SK-N-SH treated with all-trans-retinoic acid at 6 μM for 48 hours (cell line): ENCODE measurements at places on chromosomes 4 and X.

DNA sequence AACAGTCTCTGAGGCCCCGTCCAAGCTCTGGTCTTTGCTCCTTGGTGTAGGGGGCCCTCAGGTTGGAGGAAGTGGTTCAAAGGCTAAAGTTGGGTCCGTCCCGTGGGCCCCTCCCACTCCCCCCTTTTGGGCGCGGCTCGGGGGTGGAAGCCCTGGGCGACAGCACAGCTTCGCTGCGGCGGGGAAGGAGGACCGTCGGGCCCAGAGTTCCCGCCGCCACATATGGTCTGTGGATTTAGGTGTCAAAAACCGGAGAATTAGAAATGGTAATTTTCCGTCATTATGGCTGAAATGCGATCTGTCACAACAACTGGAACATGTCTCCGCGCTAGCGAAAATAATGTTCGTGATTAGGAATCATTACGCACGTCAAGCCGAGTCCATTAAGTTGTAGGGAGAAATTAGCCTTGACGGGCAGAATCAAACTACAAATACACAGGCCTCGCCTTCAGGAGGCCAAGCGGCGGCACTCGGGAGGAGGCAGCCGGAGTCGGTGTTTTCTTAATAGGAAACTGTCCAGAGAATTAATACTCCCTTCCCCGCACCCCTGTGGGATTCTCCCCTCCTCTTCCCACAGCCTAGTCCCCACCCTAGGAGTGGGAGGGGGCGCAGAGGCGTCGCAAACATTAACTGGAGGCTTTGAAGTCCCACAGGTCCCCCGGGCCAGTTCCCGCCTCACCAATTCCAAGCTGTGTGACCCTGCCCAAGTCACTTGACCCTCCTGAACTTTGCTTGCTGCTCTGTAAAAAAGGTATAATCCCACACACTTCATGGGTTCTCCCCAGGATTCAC is 15.0 kb downstream of the NKX3-2 start:
- ATAC-seq = no peak; the same call in 2 of the 3 replicates

DNA sequence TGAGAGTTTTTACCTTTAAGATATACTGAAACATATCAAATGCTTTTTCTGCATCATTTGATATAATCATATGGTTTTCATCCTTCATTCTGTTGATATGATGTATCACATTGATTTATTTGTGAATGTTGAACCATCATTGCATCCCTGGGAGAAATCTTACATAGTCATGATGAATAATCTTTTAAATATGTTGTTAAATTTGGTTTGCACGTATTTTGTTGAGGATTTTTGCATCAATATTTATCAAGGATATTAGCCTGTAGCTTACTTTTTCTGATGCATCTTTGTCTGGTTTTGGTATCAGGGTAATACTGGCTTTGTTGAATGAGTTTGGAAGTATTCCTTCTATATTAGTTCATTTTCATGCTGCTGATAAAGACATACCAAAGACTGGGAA is 541.4 kb downstream of the TLL1 start:
- ATAC-seq = no peak

- peak; percentile 100 for ATAC-seq
Measured at GRCh38 chr4:121711263-121712000, 14.7 kb upstream of the ANXA5 start.

DNA sequence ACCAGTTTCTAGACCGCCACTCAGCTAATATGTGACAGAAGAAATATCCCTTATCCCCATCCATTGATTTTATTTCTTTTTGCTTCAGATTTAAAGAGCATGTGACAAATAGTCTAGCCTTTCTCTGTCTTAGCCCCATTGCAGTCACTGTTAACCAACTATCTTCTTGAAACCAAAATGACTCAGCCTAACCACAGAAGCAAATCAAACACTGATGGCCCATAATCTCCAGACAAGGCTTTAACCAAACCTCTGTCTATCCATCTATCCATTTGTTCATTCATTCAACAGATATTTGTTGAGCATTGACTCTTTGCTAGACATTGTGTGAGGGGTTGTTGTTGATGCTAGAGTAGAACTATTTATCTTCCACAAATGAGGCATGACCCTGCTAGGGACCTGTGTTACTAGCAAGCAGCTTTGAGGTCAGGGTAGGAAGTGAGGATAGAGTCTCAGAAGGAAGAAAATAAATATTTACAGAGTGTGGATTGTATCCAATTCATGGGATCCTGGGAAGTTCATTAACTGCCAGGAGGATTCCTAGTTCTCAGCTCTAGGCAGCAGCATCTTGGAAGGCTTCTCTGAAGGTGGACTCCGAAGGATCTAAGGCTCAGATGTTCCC is 22.5 kb downstream of the HNRNPH2 start:
- peak; percentile 77 for ATAC-seq

GRCh38 chr4:84938316-84938715 is 28.2 kb downstream of the WDFY3 start:
- ATAC-seq = peak; percentile 97

- ATAC-seq = no peak; the same call in 2 of the 3 replicates
Measured at GRCh38 chr4:146648461-146648783, 9.7 kb downstream of the POU4F2 start.

DNA sequence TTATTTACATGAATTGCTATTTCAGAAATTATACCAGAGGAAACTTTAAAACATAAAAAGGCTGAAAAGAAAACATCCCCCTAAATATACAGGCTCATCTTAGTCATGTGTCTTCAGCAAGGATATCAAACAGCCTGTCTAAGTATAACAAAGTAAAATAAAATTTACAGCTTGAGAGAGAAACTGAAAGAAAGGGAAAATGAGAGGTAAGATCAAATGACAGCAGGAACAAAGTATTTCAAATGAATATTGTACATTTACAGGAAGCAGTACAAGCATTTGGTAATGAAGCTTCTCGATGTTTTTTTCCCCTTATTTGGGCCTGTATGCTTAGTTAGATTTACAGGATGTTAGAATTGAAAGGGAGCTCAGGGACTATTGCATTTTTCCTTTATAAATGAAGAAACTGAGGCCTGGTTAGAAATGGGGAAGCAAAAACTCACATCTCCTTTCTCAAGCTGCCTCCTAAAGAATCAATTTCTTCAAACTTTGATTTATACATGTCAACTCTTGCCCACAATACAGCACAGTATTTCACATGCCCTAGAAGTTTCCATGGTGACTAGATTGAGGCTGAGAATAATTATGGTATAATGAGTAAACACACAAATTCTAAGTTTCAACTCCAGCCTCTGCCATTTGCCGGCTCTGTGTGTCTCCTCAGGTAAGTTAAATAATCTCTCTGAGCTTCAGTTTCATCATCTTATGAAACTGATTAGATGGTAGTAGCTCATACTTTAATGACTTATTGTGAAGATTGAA is 29.3 kb downstream of the DAPP1 start:
- ATAC-seq = no peak

DNA sequence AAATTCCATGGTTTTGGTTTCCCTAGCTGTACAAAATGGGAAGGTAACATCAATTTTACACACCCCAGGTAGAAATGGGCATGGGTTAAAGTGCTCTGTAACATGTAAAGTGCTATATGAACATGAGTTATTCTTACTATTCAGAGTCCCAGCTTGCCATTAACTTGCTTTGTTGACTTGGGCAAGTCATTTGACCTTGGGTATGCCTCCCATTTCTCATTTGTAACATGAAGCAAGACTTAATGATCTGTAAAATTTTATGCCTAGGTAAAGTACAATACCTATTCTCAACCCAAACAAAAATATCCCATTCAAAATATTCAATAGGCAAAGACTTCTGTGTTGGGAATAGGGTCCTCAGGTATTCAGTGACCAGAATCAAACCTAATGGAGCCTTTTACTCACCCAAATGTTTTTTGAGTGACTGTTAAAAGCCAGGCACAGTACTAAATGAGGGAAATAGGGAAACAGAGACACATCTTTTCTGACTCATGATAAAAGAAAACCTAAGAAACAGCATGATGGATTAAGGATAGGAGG is 126.6 kb downstream of the SH3RF1 start:
- no peak for ATAC-seq

DNA sequence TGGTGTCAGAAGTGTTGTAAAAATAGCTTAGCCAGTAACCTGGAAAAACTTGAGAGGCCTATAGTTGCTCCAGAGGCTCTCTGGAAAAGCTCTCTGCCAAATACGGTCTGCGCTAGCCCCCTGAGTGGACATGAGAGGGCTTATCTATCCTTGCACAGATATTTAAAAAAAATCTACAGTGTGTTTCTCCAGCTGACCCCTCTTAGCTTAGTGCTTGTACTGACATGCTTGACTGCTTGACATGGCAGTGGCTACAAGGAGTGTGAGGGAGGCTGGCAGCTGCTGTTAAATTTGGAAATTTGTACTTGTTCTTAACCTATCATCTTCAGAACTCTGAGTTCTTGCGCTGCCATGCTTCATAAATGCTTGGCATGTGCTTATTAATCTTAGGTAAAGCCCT is 229.2 kb downstream of the RBMX2 start:
- ATAC-seq = no peak

GRCh38 chr4:162485486-162485885 is 321.7 kb upstream of the FSTL5 start:
- ATAC-seq = no peak

DNA sequence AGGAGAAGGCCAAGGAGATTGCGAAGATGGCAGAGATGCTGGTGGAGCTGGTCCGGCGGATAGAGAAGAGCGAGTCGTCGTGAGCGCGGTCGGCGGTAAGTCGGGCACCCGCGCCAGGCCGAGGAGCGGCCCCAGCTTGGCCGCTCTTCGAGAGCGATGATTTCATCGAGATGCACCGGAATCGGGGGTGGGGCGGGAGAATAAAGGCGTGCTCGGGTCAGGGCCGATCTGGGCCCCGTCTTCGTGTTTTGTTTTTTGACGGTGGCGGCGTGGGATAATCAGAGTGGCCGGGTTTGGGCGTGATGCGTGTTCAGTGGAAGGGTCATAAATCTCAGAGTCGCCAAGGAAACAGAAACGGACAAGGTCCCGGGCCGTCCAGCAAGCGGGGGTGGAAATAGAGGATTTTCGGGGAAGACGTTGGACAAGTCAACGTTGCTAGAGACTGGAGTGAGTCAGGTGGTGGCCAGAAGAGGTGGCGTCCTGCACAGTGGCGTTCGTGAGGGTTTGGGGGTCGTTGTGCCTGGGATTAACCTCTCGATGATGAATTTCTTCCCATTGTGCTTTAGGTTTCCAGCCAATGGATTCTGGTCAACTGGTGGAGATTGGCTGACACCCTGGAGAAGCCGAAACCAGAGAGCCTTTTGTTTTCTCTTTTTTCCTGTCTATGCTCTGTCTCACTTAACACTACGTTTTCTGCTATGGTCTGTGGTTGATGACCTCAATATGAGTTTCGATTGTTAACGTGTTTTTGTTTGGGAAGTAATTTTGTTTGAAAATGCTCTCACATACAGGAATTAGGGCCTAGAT is 882 bp downstream of the MRFAP1 start:
- ATAC-seq = peak; percentile 63

GRCh38 chr4:39759569-39759968 is 61.6 kb downstream of the UBE2K start:
- ATAC-seq = no peak

DNA sequence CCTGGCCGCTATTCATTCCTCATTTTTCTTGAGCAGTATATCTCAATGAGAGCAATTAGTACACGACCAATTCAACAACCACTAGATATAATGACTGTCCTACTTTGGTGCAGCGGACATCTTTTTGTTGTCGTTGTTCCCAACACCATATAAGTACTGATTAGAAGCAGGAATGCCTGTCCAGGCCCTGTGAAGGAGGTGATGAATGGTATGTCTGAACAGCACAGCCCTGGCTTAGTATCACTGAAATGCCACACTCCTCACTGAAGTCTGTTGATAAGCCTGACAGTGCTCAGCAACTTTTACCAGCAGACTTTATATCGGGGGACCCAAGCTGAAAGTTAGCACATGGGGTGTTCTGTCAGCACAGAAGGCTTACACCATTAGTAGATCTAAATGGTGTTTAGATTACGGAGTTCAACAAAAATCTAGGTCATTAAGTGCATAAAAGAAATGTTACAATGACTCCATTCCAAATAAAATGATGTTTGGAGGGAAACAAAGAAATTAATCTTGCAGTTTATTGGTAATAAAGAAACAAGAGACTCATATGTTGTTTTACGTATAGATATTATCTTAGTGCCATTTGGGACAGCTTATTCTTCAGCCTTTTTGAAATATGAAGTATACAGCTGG is 228.3 kb upstream of the TTC29 start:
- ATAC-seq = no peak

DNA sequence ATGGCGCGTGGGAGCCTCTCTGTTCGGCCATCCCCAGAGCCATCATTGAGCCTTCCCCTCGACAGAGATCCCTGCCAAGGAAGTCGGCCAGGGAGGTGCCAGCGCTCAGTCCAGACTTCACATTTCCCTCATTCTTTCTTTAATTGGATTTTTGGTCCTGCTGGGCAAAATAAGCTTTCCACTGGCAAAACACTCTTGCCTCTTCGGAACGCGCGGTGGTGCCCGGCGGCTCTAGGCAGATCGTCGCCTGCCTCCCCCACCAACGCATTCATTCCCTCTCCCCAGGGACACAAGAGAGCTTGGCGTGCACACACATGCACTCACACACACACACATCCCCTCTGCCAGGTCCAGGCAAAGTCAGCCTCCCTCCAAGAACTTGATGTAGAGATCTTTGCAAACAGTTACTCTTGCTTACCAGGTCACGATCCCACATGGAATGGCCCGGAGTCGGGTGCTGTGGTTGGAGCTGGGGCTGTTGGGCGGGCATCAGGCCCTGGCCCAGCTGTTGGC is 257.1 kb downstream of the BCOR start:
- no peak for ATAC-seq

GRCh38 chr4:10535912-10536311 is 78.7 kb upstream of the ZNF518B start:
- ATAC-seq = no peak

GRCh38 chrX:12080265-12080664 is 58.0 kb upstream of the FRMPD4 start:
- peak; percentile 53; the same call in 1 of the 3 replicates for ATAC-seq

DNA sequence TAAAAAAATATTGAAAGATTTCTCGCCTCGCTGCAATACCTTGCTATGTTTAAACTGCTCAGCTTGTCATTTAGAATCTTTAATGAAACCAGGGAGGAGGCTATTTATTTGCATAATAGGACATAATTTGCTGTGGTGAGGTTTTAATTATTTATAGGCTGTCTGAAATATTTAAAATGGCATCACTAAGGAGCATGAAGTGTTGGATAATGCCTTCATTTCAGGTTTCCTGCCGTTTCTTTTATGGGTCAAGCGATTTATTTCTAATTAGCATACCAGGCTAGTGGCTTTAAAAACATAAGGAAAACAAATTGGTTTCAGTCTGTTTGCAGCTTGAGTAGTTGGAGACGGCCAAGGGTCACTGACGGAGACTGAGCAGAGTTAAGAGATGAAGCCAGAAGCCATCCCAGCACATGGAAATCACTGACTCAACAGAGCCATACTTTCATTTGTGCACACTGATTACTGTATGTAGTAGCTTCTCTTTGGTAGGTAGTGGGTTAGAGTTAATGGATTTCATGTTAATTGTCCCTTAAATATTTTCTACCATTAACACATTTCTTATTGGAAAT is 1962.4 kb upstream of the TENM3 start:
- no peak for ATAC-seq

- ATAC-seq = peak; percentile 68
Measured at GRCh38 chr4:118772081-118772766, 63.7 kb downstream of the SEC24D start.

- ATAC-seq = peak; percentile 78
Measured at GRCh38 chr4:103934178-103934789, 214.5 kb upstream of the TACR3 start.

GRCh38 chr4:184825896-184826690 is at the start of gene ACSL1:
Gene ACSL1 (minus strand): TSS chr4:184825968. CDS start chr4:184803514, 22,454 bp downstream.
- peak; percentile 86 for ATAC-seq
